Dermis blood vessel endothelial cell (primary cell): ENCODE measurements at places on chromosomes 1 and 21. TPM values are rescaled to one million over a fixed set of nuclear protein-coding genes. Genes with fewer than 3 reads are reported as not detected.

DNA sequence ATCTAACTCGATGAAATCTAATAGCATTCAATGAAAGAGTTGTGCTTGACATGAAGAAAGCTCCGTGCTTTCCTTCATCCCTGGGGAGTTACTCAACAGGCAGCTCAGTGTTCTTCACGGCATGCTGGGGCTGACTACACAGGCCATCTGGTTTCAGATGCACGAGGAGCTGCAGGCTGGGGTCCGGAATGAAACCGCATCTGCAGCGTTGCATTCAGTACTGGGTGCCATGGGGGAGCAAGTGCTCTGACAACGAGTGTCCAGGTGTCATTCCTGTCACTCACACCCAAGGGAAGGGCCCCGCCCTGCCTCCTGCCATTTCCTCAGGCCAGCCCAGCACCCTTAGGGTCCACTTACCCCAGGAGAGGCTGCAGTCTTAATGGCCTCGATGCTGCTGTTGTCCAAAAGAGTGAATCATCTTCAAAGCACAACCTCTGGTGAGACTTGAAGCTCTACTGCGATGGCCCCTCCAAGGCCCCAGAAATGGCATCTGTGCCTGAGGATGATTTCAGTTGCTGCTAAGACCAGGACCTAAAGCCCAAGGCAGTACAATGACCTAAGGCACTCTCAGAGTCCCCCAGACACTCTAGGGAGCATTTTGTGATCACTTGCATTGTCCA lies 61.4 kb downstream of the STUM start:
- DNase-seq = no peak

DNA sequence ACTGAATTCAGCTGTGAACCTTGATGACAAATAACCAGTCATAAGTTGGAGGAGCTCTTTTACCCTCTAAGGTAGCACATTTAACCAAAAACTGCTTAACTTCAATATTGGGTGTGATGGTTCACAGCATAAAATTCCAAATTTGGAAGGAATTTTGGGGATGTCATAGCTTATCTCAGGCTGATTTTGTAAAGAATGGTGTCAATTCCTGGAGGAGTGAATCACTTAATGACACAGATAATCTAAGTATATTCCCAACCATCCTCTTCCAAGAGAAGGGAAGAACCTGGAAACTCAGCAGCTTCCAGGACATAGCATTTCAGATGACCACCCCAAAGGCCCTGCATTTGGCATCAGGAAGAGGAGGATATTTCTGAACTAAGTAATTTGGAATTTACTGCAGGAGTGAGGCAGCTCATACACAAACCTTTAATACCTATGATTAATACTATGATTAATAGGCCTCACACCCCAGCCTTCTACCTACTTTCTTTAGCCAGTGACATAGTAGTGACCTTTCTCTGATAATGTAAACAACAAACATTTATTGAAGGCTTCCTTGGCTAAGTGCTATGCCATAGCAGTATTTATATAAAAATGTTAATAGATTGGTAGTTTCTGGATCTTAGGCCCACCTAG lies 14.5 kb downstream of the GLUL start:
- DNase-seq = no peak

DNA sequence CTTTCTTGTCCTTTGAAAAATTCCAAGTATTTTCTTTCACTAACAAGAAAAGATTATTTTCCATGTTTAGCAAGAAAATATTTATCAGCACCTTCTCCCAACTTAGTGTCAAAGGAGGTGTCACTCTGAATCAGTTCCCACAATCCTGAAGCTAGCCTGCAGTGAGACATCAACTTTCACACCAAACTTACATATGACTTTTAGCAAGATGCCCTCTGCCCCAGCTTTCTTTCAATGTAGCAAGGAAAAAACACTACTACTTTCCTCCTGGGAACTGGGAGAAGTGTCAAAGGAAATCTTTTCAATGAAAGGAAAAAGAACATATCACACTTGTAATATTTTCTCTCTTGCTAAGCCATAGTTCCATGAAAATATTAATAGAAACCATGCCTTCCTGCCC lies 50.9 kb upstream of the PALMD start:
- peak; percentile 53 for DNase-seq

GRCh38 chr21:35512346-35512745 lies 463.2 kb upstream of the RUNX1 start:
- DNase-seq = no peak

- DNase-seq = no peak
These were observed 9.1 kb downstream of the MACF1 start for GRCh38 chr1:39213511-39214002.

DNA sequence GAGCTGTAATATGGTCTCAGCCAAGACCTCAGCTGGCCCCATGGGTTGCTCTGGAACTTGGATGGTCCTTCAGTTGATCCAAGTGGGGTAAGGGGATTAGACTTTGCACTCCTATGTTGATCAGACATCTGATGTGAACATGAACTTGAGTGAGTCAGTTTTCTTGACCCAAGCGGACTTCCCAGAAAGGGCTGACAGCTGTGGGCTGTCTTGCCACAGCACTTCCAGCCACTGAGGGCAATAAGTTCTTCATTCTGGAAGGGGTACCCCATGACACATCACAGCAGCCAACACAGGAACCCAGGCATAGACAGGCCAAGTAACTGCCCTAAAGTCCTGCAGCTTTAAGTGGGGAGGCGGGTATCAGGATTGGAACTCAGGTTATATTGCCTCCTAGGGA lies 93.9 kb upstream of the USP24 start:
- no peak for DNase-seq

GRCh38 chr1:118322331-118322730 lies 137.3 kb upstream of the SPAG17 start:
- DNase-seq = no peak

FCRL1 gene
- total RNA-seq = not detected in 2 replicates

H3-3A gene
- total RNA-seq = 205 and 269 TPM in 2 replicates
